ENCODE measurements at places on chromosomes 5 and 9.
A peak's percentile ranks its signal among the peaks of the same experiment; 100 is the strongest.

DNA sequence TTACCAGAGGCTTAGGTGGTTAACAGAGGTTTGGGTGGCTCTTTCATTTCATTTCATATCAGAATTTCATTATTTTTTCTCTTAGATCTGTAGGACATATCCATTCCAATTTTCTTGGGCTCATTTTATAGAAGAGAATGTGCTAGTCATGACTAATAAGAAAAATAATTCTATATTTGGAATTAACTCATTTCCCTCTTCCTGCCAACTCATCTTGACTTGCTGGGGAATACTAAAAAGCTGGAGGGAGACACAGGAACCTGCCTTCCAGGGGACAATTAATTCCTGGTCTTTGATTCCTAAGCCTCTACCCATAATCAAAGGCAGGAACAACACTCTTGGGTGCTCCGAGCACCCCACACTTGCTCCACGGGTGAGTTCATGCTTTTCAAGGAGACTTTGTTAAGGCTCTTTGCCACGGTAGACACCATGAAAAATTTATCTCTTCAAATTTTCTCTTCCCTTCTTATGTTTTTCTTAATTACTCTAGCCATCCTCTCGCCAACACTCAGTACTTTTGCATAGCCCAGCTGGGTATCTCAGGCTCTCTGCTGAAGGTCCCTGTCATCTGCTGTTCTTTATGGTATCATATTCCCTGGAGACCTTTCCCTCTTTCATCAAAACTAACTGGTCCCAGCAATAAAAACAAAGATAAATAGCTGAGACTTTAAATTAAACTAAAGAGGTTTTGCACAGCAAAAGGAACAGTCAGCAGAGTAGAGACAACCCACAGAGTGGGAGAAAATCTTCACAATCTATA lies 273.9 kb downstream of the NPR3 start:
- H3K27me3 ChIP-seq = no peaks in the 10 kb centered on the region
- DNase-seq = no peak
- H3K36me3 ChIP-seq = no peaks in the 10 kb centered on the region
- H3K4me3 ChIP-seq = no peak overlapping the region
- no peaks in the 10 kb centered on the region for H3K4me1 ChIP-seq

GRCh38 chr9:89218040-89218928 lies 39.7 kb upstream of the SHC3 start:
- no peaks in the 10 kb centered on the region for H3K27me3 ChIP-seq
- H3K4me3 ChIP-seq = no peak overlapping the region
- H3K36me3 ChIP-seq = no peaks in the 10 kb centered on the region

DNA sequence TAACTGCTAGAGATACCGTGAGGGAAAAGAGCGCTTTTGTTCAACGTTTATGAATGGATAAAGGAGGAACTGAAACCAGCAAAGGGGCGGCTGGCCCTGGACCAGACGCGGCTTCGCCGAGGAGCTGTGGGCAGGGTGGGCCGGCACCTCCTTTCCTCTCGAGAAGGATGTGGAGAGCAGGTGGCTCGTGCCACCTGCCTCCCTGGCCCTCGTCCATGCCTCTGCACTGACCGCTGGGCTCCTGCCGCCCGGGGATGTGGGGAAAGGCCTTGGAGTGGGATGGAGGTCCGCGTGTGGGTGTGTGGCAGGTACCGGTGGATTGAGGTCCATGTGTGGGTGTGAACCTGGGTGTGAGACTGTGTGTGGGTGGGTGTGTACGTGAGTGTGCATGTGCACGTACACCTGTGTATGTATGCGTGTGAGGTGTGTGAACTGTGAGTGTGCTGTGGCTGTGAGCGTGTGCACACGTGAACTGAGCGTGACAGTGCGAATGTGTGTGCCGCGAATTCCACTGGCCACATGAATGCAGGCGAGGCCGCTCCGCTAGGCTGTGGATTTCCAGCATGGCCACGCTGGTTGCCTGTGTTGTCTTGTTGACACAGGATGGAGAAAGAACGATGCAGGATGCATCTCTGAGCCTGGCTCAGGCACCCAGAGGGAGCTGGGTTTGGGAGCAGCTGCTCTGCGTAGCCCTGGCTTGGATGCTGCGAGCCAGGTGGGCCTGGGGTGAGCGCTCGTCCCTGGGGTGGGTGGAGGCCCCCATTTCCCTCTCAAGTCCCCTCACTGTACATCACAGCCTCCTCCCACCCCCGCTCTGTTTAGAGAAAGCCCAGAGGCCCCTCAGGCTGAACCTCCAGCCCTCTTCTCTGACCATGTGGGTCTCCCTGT lies 4.4 kb upstream of the CEP72 start:
- no peak overlapping the region for H3K27ac ChIP-seq
- H3K4me1 ChIP-seq = peaks cover 7% of the 10 kb centered on the region
- H3K27me3 ChIP-seq = no peaks in the 10 kb centered on the region
- H3K4me3 ChIP-seq = no peak overlapping the region
- H3K36me3 ChIP-seq = no peaks in the 10 kb centered on the region
- no peak for DNase-seq

DNA sequence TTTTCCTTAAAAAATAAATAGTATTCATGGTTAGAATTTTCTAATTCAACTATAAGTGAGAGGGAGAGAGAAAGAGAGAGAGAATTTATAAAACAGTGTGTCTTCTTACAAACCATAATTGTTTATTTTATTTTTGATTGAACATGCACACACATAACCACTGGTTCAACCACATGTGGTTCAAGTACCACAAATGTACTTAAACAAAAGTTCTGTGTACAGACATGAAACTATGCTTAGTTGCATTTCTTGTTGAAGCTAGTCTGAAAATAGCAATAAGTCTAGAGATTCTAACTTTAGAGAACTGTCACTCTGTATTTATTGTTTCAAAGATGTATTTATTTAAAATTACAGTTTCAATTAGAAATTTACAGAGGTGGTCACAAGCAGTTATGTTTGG lies 130.6 kb upstream of the PDE4D start:
- H3K36me3 ChIP-seq = no peaks in the 10 kb centered on the region
- DNase-seq = no peak
- no peak overlapping the region for H3K27ac ChIP-seq
- H3K4me3 ChIP-seq = no peak overlapping the region

- no peak overlapping the region for H3K27ac ChIP-seq
- H3K36me3 ChIP-seq = no peaks in the 10 kb centered on the region
- no peak for DNase-seq
- no peak overlapping the region for H3K4me3 ChIP-seq
- no peaks in the 10 kb centered on the region for H3K27me3 ChIP-seq
These were observed 174.1 kb downstream of the C9orf152 start for GRCh38 chr9:110033869-110034268.

- H3K27me3 ChIP-seq = no peaks in the 10 kb centered on the region
- H3K36me3 ChIP-seq = no peaks in the 10 kb centered on the region
- H3K27ac ChIP-seq = no peak overlapping the region
- H3K4me3 ChIP-seq = no peak overlapping the region
- no peaks in the 10 kb centered on the region for H3K4me1 ChIP-seq
- DNase-seq = no peak
These were observed 158.3 kb upstream of the MAP3K1 start for GRCh38 chr5:56656846-56657726.

DNA sequence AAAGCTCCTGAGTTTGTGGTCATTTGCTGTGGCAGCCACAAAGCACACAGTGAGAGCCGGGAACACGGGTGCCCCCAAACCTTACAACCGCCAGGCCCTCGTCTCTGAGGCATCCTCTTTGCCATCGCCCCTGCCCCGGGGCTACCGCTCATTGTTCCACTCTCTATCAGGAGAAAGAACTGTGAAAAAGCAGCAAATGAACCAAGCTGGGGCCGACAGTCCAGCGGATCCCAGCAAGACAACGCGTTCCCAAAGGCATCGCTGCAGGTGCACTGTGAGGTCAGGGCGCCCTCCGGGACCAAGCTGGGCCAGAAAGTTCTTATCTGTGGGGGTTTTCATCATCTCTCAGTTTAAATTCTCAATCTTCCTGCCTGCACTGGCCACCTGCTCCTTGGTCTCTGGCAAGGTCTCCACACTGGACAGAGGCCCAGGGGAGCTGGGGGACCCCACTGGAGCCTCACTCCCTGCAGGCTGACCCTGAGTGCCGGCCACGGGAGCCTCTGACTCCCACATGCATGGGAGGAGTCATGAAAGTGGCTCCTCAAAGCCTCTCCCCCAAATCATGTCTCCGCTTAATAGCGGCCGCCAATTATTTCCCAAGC lies 32.1 kb downstream of the VAV2 start:
- DNase-seq = no peak
- H3K4me1 ChIP-seq = no peaks in the 10 kb centered on the region
- H3K27ac ChIP-seq = no peak overlapping the region
- H3K27me3 ChIP-seq = no peaks in the 10 kb centered on the region
- no peaks in the 10 kb centered on the region for H3K36me3 ChIP-seq
- H3K4me3 ChIP-seq = no peak overlapping the region

DNA sequence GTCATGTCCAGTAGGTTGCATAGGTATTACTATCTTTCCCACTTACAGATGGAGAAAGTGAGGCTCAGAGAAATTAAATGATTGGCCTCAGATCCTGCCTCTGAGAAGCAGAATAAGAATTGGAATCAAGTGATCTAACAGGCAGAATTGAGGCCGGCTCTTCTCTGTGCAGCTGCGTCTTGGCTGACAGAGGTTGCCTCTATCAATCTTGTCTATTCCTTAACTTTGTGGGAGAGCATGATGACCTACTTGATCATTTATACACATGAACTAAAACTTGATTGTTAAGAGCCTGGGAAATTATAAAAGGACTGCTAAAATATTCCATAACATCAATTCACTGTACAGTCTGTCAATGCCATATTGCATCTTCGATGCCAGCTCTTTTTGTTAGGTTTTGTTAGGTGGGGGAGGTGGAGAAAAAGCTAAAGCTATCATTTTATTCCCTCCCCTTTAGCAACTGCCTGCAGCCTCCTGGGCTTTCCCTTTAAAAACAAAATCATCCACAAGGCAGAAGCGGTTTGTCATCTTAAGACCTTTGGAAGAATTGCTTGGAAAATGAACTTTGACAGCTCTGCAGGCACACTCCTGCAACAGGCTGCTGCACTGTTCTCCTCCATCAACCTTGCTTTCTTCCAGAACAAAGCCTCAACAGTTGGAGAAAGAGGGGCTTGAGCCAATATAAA lies 247.4 kb downstream of the SMARCA2 start:
- H3K4me1 ChIP-seq = no peaks in the 10 kb centered on the region
- H3K27ac ChIP-seq = no peak overlapping the region
- no peak overlapping the region for H3K4me3 ChIP-seq
- H3K27me3 ChIP-seq = no peaks in the 10 kb centered on the region
- no peak for DNase-seq
- no peaks in the 10 kb centered on the region for H3K36me3 ChIP-seq

DNA sequence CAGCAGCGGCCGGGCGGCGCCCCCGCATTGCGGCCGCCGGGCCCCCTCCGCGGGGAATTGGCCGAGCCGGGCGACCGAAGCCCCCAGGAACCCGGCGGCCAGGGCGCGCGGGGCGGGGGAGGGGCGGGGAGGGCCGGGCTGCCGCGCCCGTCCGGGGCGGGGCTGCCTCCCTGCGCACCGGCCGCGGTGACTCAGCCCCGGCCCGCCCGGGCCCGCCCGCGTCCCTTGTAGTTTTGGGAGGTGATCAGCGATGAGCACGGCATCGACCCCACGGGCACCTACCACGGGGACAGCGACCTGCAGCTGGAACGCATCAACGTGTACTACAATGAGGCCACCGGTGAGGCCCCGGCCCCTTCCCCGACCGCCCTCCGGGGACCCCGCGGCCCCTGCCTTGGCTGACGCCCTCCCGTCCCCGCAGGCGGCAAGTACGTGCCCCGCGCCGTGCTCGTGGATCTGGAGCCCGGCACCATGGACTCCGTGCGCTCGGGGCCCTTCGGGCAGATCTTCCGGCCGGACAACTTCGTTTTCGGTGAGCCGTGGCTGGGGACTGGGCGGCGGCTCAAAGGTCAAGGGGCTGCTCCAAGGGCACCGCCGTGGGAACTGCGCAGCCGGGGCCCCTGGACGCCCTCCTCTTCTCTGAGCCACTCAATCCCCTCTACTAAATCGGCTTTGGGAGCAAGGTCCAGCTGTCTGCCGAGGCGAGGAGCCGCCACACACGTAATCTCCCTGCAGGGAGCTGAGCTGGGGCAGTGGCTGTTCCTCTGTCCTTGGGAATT lies 592 bp downstream of the TUBB4B start:
- peaks cover 10% of the 10 kb centered on the region for H3K36me3 ChIP-seq
- H3K4me3 ChIP-seq = peak overlapping the region; percentile 46
- H3K4me1 ChIP-seq = peaks cover 14% of the 10 kb centered on the region
- no peaks in the 10 kb centered on the region for H3K27me3 ChIP-seq
- H3K27ac ChIP-seq = peak overlapping the region; percentile 72

DNA sequence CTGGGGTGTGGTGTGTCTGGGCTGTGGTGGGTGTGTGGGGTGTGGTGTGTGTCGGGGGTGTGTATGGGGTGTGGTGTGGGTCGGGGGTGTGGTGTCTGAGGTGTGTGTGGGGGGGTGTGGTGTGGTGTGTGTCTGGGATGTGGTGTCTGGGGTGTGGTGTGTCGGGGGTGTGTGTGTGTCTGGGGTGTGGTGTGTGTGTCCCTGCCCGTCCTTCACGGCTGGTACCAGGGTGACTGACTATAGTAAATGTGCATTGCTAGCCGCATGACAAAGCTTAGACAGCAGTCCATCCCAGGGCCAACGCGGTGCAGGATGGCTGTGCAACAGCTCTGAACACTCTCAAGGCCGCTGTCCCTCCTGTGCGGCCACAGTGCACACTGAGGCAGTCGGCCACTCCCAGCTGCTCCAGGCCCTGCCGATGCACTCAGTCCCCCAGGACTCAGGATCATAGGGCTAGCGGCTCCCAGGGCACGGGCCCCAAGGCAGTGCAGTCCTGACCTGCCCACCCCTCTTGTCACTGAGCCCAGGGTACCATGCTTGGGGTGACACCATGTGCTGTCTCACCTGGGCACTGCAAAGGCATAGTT lies 54.0 kb downstream of the SECISBP2 start:
- H3K27ac ChIP-seq = peak overlapping the region; percentile 4
- H3K27me3 ChIP-seq = no peaks in the 10 kb centered on the region
- peak; percentile 58 for DNase-seq

- no peaks in the 10 kb centered on the region for H3K4me1 ChIP-seq
- H3K27me3 ChIP-seq = no peaks in the 10 kb centered on the region
- no peak overlapping the region for H3K4me3 ChIP-seq
- H3K27ac ChIP-seq = no peak overlapping the region
These were observed 372.8 kb upstream of the SLC30A5 start for GRCh38 chr5:68720884-68721610.

- no peak overlapping the region for H3K4me3 ChIP-seq
- no peaks in the 10 kb centered on the region for H3K27me3 ChIP-seq
- no peak overlapping the region for H3K27ac ChIP-seq
- H3K4me1 ChIP-seq = no peaks in the 10 kb centered on the region
These were observed 163.2 kb downstream of the DAB2IP start for GRCh38 chr9:121814594-121814993.

- H3K27me3 ChIP-seq = no peaks in the 10 kb centered on the region
- no peaks in the 10 kb centered on the region for H3K36me3 ChIP-seq
- H3K4me1 ChIP-seq = peaks cover 25% of the 10 kb centered on the region
- no peak overlapping the region for H3K27ac ChIP-seq
- no peak overlapping the region for H3K4me3 ChIP-seq
- DNase-seq = no peak
These were observed 14.4 kb upstream of the CCDC69 start for GRCh38 chr5:151238303-151238741.

GRCh38 chr9:135920973-135921585 lies 13.7 kb upstream of the CAMSAP1 start:
- no peak overlapping the region for H3K4me3 ChIP-seq
- H3K27ac ChIP-seq = no peak overlapping the region
- no peaks in the 10 kb centered on the region for H3K4me1 ChIP-seq
- H3K27me3 ChIP-seq = no peaks in the 10 kb centered on the region
- no peaks in the 10 kb centered on the region for H3K36me3 ChIP-seq
